NCI-H2227 treated with DMSO at 0.1 percent for 48 hours (cell line): ENCODE measurements at places on chromosomes 1 and 21.
A peak's percentile ranks its signal among the peaks of the same experiment; 100 is the strongest.

DNA sequence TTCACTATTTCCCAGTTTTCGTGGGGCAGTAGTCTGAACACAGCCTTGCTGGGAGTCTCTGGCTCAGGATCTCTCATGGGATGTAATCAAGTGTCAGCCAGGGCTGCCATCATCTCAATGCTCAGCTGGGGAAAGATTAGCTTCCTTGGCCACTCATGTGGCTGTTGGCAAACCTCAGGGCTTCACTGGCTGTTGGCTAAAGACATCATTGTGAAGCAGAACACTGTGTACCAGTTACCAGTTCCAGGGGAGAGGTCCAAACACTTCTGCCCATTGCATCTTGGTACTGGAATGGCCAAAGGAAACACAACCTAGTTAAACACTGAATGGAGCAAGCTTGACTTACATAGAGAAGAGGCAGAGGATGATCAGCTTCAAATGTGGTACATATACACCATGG is 33.7 kb downstream of the AADACL4 start:
- DNase-seq = no peak

DNA sequence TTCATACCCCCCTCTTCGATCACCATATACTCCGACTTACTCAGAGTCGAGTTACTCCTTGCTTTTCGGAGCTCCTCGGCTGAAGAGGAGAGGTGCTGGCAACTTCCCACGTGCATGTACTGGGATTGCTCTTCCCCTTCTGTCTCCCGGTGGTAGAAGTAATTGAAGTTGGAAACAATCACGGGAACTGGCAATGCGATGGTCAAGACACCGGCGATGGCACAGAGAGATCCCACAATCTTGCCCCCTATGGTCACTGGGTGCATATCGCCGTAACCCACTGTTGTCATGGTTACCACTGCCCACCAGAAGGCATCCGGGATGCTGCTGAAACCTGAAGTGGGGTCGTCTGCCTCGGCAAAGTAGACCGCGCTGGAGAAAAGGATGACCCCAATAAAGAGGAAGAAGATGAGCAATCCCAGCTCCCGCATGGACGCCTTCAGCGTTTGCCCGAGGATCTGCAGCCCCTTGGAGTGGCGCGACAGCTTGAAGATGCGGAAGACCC is 1.5 kb downstream of the KCNA3 start:
- no peak for DNase-seq

GRCh38 chr1:228921481-228921880 is 186.2 kb downstream of the RHOU start:
- DNase-seq = no peak

DNA sequence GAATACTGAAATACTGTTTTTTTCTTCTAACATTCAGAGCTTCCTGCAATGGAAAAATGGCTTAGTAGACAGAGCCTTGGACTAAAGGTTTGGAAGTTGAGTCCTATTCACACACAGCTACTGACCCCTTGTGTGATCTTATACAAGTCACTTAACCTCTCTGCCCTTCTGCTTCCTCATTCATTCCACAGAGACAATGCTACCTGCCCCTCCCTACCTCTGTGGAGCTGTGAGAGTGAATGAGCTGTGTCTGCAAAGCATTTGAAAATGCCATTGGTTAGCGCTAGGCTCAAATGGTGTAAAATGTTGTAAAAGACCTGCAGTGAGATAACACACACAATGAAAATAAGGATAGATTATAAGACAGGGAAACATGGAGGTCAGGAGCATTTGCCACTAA is 214.4 kb downstream of the BARHL2 start:
- no peak for DNase-seq

GRCh38 chr1:225745273-225745672 is 32.4 kb upstream of the SRP9 start:
- DNase-seq = no peak

DNA sequence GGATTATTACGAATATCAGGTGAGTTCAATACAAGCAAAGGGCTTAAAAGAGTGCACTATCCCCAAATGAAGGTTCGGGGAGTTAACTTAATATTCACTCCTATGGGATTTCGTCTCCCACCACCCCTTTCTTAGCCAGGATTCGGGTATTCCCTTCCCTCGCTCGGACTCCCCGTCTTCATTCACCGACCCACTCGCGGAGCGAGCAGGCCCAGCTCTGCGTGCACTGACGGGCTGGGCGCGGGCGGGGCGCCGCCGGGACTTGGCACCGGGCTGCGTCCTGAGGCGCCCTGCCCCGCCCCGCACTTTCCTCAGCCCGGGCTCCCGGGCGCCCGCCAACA is 7.7 kb upstream of the MPZL1 start:
- no peak for DNase-seq

DNA sequence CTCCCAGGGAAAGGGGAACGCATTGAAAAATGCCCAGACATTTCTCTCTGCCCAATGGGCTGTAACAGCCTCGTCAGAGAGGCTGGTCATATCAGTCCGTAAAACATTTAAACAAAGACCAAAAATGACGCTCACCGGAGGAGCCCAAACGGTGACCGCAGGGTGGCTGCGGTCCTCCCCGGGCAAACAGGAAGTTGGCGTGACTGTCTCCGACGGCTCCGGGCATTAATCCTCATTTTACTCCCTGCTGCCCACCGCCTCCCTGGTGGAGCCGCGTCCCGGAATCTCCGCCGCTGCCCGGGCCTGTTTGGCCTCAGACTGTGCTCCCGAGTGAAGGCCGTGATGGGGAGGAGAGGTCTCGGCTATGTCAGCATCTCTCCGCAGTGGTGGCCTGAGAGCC is 9.9 kb downstream of the PRDM16 start:
- DNase-seq = no peak

DNA sequence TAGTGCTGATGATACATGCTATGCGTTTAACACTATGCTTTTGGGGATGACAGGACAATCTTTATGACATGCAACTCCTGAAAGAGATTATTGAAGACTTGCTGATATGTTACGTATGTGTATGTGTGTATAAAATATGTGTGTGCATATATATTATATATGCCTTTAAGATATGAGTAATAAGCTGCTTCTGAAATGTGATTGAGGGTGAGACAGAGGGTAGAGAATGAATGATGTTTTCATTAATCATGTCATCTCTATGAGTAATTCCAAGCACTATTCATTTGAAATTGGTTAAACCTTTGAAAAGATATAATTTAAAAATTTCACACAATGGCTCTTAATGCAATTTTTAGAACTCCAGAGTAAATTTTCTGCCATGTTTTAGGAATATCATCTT is 5.8 kb downstream of the BCL9 start:
- DNase-seq = no peak

DNA sequence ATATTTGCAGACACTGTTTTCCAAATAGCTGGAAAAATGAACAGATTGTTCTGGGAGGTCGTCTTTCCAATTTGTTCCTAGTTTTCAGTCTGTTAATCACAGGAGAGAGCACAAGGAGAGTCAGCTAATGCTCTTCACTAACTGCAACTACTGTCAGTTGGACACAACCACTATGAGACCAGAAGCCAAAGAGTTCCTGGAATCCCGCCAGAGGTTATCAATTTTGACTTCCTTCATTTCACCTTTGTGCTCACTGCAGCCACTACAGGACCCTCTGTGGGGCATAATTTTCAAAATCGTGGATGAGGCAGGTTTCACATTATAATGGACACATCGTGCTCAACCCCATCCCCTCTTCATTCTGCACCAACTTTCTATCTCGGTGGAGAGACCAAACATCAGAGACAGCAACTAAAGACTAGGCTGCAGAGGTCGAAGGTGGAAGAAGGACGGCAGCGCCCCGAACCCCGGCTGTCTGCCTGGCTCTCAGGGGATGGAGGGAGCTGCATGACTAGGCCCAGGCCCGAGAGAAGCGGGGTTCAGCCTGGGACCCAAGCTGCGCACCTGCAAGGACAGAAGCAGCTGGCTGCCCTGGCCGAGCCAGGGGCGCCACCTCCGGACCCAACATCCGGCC is 602 bp downstream of the KIAA0319L start:
- DNase-seq = no peak

GRCh38 chr1:44934791-44935190 is 51.6 kb downstream of the EIF2B3 start:
- DNase-seq = no peak

DNA sequence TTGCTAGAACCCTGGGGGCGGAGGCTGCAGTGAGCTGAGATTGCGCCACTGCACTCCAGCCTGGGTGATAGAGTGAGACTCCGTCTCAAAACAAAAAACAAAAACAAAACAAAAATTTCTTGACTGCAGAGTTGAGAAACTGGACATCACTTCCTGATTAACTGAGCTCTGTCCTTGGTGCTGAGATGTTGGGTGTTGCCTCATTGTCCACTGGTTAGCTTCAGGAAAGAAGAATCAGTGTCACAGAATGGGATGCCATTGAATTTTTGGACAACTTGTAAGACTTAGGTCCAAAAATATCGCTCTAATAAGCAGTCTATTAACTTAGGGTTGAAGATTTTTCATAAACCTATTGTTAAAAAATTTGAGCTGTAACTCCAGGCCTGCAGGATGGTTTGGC is 23.8 kb upstream of the KCNA10 start:
- no peak for DNase-seq

GRCh38 chr1:174815036-174815435 is 184.7 kb upstream of the CACYBP start:
- no peak for DNase-seq

GRCh38 chr1:7221826-7222694 is 436.8 kb downstream of the CAMTA1 start:
- DNase-seq = no peak

- DNase-seq = peak; percentile 85
These were observed 235.4 kb downstream of the PTPRU start for GRCh38 chr1:29471487-29472313.
